ENCODE measurements at places on chromosomes 1 and 21. TPM values are rescaled to one million over a fixed set of nuclear protein-coding genes. Genes with fewer than 3 reads are reported as not detected.
A peak's percentile ranks its signal among the peaks of the same experiment; 100 is the strongest.

CD52 gene
- 27.1 TPM for total RNA-seq

NES gene
- total RNA-seq, result 49.5 TPM

LCE1E gene
- total RNA-seq, result not detected

KCTD3 gene
- 40.3 TPM for total RNA-seq

TBX19 gene
- total RNA-seq, result 0.87 TPM

ARID4B gene
- total RNA-seq, result 25.2 TPM

AQP10 gene
- total RNA-seq, result not detected

AVPR1B gene
- not detected for total RNA-seq

SZRD1 gene
- 133 TPM for total RNA-seq

GPR25 gene
- total RNA-seq, result not detected

SLC9A1 gene
- total RNA-seq, result 24.4 TPM

- DNase-seq, result no peak
Observed at GRCh38 chr1:181251001-181251712, 162.7 kb downstream of the IER5 start.

GRCh38 chr1:227124473-227124872, 184.4 kb downstream of the COQ8A start:
- DNase-seq, result no peak

GRCh38 chr1:28144203-28145135, 32.0 kb downstream of the PTAFR start:
- no peak for DNase-seq

- DNase-seq, result peak; percentile 24
Observed at GRCh38 chr1:20223551-20224419, 37.5 kb upstream of the PLA2G2C start.

DNA sequence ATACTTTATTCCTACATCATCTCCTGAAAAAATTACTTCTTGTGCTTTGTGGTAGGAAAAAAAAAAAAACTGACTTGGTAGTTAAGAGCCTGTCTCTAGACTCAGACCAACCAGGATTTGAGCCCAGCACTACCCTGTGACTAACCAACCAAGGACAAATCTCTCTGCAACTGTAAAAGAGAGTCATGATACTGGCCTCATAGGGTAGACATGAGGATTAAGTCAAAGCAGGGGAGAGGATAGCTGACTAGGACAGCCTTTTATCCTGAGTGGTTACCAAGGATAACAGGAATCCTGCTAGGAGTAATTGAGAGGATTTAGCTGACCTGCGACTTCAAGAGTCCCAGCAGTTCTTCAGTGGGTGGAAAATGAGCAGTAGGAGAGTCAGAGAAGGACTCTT, 112.8 kb downstream of the C1orf21 start:
- DNase-seq, result no peak

DNA sequence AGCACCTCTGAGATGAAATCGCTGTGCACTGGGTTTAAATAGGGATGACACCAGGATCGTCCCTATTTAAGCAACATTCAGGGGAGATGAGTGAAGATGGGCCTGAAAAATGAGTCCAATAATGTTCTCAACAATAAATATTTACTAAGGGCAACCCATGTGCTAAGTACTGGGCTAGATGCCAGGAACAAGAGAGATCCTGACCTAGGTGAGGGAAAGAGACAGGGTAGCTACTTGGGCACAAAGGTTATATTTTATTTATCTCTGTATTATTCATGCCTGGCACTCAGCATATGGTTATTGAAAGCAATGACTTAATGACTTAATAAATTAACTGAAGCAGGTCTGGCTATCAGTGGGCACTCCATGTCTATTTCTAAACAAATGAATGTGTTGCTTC, 27.4 kb upstream of the AVPR1B start:
- no peak for DNase-seq

DNA sequence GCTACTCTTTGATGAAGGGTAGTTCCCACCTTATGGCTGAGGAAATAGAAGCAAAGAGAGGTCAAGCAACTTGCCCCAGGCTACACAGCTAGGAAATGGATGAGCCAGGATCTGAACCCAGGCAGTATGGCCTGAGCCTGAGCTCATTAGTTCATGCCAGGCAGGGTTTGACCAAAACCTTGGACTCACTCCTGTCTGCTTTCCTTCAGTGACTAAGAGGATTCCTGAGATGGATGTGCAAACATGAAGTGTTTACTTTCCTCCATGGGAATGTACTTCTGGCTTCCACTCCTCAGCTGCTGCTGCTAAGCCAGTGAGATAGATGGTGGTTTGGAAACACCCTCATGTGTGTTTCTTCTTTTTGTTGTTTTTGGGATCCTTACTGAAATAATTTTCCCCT, 35.1 kb upstream of the ERRFI1 start:
- no peak for DNase-seq

- no peak for DNase-seq
Observed at GRCh38 chr1:221439008-221439746, 302.7 kb downstream of the DUSP10 start.

GRCh38 chr1:231183639-231184590, 22.1 kb downstream of the TRIM67 start:
- peak; percentile 30 for DNase-seq

DNA sequence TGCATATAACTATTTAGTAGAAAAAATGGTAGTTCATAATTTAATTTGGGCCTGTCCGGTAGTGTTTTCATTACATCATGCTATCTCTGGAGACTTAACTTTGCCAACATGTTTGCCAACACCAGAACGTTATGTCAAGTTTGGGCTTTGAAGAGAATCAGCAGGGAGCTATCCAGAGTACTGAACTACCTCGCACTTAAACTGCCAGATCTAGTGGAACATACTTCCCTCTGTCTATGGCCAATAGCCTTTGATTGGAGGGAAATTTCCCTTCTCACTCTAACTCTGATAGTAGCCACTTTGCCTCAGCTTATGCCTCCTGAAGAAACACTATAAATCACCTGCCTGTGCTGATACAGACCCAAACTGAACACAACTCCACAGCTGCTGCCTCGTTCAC, 10.0 kb downstream of the LRRC53 start:
- no peak for DNase-seq

- no peak for DNase-seq
Observed at GRCh38 chr1:35838693-35839245, 31.0 kb downstream of the AGO4 start.

DNA sequence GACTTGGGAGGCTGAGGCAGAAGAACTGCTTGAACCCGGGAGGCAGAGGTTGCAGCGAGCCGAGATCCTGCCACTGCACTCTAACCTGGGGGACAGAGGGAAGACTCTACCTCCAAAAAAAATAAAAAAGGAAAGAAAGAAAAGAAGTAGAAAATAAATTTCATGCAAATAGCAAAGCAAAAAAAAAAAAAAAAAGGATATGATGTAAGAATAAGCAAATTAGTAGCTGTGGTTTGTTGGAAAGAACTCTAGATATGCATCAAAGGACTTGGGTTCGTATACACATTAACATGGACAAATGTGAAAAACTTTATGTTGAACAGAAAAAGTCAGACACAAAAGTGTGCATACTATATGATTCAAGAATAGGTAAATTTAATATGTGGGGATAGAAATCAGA, 11.9 kb downstream of the WASF2 start:
- no peak for DNase-seq

DNA sequence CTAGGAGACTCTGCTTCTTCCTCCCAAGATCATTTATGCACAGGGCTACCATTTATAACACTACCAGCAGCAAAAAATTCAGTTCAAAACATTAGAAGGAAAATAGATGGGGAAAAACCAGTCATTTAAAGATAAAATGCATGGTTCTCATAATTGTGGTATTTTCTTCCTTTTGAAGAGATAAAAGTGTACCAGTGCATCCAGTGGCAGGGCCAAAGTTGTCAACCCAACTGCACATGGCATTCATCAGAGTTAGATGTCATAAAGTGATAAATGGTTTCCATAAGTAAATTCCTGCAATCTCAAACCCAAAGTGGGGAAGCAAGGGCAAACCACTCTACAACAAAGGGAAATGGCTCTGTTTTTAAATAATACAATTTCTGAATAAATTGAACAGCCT, 119.1 kb upstream of the DMRTA2 start:
- no peak for DNase-seq

- DNase-seq, result no peak
Observed at GRCh38 chr1:207990876-207991582, 80.1 kb upstream of the CD34 start.

- DNase-seq, result no peak
Observed at GRCh38 chr1:107096690-107097089, 40.2 kb downstream of the PRMT6 start.

DNA sequence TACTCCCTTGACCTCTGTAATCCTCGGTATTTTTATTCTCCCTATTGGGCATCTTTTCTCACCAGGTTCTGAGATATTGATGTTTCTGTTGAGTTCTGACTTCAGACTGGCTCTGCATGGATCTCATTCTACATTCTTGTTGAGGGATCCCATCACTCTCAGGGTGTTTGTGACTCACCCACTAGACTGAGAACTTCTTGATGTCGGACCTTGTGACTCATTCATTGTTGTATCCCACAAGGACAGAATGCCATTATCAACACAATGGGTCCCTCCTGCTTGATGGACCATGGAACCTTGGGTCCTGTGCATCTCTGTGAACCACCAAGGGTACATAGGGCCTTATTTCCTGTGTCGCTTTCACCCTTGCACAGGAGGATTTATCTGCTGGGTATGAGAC, 174.1 kb downstream of the PBX1 start:
- no peak for DNase-seq

GRCh38 chr1:223747838-223748335, 35.5 kb downstream of the CAPN2 start:
- DNase-seq, result no peak

DNA sequence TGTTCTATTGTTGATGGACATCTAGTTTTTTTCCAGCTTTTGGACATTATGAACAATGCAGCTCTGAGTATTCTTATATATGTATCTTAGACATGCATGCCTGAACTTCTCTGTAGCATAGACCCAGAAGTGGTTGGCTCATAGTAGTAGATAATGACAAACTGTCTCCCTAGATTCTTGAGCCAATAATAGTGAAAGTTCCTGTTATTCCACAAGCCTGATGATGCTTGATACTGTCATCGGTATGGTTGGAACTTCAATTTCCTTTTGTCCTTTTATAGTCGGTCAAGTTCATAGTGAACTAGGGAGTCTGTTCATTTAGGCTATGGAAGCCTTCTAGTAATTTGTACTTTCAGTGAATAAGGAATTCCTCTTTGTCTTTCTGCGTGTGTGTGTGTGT, 56.8 kb downstream of the MTR start:
- DNase-seq, result no peak

DNA sequence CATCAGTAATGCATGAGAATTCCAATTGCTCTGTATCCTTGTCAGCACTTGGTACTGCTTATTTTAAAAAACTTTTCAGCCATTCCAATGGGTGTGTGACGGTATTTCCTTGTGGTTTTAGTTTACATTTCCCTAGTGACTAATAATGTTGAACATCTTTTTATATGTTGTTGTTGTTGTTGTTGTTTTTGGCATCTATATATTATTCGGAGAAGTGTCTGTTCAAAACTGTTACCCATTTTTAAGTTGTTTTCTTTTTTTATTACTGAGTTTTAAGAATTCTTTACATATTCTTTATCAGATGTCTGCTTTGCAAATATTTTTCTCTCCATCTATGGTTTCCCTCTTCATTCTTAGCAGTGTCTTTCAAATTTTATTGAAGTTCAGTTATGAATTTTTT, 231.1 kb upstream of the POU3F1 start:
- no peak for DNase-seq

GRCh38 chr1:53337499-53337898, 9.6 kb upstream of the LRP8 start:
- peak; percentile 45 for DNase-seq

GRCh38 chr1:212752934-212753497, 38.6 kb downstream of the NSL1 start:
- no peak for DNase-seq

DNA sequence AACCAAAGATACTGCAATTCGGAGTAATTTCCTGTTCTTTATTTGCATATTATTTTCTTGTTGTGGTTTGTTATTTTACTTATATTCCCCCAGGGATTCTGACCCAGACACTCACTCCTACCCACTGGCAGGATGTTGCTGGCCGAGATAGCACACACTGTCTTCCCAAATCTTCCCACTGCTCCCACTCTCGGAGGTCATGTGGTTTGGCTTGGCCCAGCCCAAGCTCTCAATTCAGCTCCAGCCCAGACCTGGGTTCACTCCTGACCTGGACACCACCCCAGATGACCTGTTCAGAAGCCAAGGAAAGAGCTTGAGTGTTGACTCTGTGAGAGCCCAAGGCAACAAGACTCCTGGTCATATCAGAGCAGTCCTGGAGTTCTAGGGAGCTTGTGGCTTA, 1.2 kb upstream of the FAM43B start:
- DNase-seq, result no peak

- no peak for DNase-seq
Observed at GRCh38 chr1:107914119-107914765, 50.7 kb downstream of the VAV3 start.

DNA sequence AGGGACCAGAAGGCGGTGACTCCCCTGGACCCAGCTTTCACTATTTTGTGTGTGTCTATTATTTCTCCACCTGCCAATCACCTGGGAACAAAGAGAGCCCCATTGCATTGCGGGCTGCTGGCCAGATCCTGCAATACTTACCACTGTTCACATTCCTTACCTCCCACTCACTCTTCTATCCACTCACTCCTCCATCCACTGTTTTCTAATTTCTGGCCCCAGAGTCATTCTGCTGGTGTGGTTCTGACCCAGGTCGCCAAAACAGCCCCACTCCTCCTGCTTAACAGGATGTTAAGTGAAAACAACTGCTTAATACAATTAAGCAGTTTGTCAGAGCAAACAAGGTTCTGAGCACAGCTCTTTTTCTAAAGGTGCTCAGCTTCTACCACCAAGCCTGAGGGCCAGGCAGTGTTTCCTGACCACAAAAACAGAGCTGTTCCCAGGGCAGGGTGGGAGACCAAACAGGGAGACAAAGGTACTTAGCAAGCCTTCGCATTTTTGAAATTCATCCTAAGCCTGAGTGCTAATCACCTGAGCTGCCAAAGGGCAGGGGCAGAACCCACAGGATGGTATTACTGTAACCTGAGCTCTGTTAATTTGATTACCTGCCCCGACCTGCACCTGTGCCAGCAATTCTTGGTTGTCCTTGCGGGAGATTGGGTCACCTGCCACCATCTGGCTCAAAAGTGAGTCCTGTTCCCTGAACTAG, 38.5 kb upstream of the EFCAB14 start:
- peak; percentile 22 for DNase-seq

- DNase-seq, result no peak
Observed at GRCh38 chr1:243924188-243924587, 74.1 kb upstream of the AKT3 start.

GRCh38 chr1:206933333-206933945, 11.7 kb upstream of the FCMR start:
- no peak for DNase-seq

GRCh38 chr1:108962681-108963051, 618 bp downstream of the CLCC1 start:
- DNase-seq, result no peak

- DNase-seq, result no peak
Observed at GRCh38 chr1:236685205-236685916, 938 bp upstream of the ACTN2 start.

- DNase-seq, result no peak
Observed at GRCh38 chr1:153539395-153540093, 1.2 kb downstream of the S100A5 start.

DNA sequence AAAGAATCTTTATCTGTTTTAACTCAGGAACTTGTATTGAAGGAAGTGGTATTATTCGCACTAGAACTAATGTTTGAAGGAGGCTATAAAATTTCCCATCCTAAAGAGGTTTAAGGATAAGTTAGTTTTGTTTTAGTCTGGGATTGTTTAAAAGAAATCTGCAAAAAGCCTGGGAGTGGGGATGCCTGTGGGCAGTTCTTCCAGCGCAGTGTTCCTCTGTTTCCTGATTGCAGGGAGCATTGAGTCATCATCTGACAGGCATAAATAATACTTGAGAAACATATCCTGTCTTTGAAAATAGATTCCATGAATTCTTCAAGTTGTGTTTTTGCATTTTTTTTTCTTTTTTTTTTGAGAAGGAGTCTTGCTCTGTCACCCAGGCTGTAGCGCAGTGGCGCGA, 350.8 kb upstream of the PTBP2 start:
- no peak for DNase-seq
